ENCODE measurements at places on chromosomes 5 and 9.

GRCh38 chr5:110594866-110595265 lies 131.6 kb downstream of the TMEM232 start:
- no peak for DNase-seq

GRCh38 chr5:142178651-142179050 lies 70.1 kb downstream of the NDFIP1 start:
- DNase-seq = no peak

- DNase-seq = no peak
Observed at GRCh38 chr9:99387431-99387830, 165.3 kb downstream of the SEC61B start.

DNA sequence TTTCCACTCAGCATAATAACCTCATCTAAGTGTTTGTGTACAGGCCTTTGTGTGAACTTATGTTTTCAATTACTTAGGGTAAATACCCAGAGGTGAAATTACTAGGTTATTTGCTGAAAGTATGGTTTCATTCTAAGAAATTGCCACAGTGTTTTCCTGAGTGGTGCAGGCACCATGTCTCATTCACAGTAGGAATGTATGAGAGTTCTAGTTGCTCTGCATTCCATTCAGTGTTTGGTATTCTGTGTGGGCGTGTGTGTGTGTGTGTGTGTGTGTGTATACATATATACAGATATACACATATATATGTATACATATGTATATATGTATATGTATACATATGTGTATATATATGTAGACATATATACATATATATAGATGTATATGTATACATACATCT lies 8.8 kb upstream of the SVEP1 start:
- DNase-seq = no peak

GRCh38 chr5:133381041-133381440 lies 231.3 kb downstream of the FSTL4 start:
- no peak for DNase-seq

- DNase-seq = no peak
Observed at GRCh38 chr9:70474413-70474812, 60.0 kb upstream of the KLF9 start.

GRCh38 chr5:77851176-77852067 lies 75.3 kb upstream of the TBCA start:
- peak; percentile 3 for DNase-seq

GRCh38 chr5:153796527-153796926 lies 242.2 kb downstream of the FAM114A2 start:
- no peak for DNase-seq

DNA sequence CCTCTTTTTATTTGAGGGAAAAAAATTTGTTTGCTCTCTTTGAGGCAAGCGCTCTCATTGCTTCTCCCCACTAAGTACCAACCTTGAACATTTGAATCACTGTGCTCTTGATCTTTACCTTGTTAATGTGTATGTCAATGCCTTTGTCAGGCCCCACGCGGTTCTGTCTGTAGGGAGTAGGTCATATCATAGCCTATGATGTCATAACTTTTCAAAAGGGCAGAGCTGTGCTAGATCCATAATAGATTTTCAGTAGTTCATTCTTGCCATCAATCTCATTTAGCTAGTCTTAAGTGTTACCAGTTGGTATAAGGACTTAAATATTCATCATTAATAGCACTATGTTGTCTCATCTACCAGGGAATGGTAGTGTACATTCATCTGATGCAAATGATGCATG lies 56.6 kb downstream of the MAST4 start:
- DNase-seq = no peak

DNA sequence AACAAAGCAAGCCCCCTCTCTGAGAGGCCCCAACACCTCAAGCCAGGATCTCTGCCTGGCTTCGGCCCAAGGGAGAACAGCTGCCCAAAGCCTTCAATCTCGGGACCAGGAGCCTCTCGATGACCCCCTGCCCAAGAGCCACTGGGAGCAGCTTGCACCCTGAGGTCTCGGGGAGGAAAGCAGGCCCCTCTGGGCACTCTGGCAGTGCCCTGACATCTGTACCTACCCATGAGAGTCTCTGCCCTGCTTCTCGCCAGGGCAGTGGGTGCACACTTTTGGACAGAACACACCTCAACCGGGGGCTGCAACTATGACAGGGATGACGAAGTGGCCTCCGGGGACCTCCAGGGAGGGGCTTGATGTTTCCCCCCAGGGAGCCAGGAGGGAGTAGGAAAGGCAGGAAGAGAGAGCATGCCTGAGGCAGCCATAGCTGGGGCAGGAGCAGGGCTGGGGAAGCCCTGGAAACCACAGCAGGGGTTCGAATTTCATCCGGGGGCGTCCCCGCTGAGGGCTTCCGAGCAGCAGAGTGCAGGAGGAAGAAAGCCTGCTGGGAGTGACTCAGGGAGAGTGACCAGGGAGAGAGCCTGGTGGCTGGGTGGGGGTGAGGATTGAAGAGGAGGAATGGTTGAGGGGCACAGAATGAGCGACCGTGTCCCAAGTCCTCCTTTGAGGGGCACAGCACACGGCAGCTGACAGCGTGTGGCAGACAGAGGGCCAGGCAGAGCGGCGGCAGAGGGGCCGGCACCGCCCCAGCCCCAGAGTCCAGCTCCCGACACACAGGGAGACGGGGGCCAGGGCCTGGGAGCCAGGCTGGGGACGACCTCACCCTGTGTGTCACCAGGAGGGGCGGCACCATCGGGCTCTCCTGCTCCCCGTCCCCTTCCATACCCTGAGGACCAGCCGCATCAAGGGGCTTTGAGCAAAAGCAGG lies 1.8 kb downstream of the LPCAT1 start:
- DNase-seq = no peak

DNA sequence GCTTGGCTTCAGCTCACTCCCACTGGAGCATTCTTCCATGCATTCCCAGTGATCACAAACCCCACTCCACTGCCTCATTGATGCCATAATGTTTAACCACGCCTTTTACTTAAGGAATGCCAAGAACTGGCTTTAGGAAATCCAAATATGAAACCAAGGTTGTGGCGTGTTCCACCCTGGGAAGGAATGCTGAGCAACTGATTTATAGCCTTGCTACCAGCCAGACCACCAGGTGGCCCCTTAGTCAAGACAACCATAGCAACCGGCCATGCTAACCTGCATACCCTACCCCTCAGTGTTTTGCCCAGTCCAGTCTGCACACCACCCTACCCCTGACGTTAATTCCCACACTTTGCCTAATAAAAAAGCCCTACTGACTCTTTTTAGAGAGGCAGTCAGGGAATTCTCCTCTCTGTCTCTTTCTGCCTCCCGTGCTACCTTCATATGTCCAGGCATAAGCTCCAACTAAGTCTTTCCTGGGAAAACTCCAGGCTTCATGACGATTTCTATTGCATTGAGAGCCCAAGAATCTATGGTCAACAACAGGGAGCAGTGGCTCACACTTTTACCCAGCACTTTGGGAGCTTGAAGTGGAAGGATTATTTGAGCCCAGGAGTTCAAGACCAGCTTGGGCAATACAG lies 27.0 kb upstream of the PRRC2B start:
- no peak for DNase-seq

DNA sequence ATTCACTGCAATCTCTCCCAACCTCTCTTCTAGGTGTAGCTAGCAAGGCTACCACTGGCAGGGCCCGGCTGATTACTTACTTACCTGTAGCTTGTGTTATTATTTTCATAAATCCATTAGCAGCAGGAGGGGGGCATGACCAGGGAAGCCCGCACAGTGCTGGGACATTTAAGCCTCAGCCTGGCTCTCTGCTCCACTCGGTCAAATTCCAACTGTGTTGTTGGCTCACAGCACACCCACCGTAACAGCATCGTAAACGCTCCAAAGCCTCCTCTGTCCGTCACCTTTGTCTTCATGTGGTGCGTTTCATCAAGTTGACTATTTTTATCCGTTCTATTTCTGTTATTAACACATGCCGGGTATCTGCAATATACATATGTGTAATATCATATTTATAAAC lies 264.7 kb downstream of the NSG2 start:
- no peak for DNase-seq

DNA sequence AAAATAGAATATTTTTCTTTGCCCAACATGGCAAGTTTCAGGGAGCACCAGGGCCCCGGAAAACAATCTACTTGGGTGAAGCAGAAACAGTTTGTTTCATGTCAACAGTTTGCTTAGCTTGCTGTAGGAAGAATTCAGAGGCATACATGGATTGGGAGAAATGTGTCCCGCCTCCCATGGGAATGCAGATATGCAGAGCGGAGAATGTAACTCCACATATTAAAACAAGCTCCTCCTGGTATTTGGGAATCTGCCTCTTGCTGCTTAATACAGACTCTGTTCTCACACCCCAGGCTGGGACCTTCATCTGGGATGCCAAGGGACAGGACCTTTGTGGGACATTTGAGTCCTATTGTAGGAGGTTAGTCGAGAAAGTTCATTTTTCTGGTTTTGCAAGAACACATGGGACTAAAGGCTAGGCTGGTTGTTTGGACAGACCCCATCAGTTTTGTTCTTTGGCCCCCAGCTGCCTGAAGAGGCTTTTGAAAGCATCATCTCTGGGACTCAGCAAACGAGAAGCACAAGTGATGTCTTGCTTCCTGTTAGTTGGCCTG lies 220.5 kb upstream of the ADRA1B start:
- DNase-seq = no peak

DNA sequence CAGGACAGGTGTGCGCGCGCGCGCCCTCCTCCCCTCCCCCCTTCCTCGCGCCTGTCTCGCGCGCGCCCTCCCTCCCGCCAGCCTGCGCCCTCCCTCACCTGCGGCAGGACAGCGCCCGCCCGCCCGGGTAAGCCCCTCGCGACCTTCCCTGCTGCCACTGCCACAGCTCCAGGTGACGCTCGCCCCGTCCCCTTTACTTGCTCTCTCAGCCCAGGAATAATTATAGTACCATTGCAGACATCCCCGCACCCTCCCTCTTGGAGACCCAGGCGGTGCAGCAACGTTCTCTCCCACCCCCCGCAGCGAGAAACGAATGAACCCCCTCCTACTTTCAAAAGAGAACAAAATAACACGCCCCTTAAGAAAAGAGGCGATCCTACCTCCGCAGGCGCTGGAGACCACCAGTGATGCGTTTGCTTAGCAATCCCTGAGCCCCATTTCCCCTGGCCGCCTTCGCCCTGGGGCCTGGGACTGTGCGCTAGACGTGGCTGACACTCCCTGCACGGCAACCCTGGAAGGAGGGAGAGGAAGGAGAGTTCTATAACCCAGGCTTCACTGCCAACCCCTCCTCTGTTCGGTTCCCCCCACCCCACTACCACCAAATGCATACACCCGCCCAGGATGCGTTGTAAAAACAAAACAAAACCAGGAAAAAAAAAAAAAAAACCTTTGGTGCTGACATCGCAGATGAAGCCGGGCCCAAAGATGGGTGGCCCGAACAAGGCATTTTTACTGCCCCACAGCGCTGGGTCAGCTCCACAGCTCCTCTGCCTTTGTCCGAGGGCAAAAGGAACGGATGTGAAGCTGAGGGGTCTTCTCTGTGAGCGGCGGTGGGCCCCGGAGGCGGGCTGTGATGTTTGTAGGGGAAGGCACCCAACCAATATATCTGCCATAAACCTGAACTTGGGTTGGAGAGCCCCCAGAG lies 5.6 kb upstream of the PURA start:
- peak; percentile 20 for DNase-seq

- no peak for DNase-seq
Observed at GRCh38 chr9:15377625-15378540, 44.8 kb upstream of the SNAPC3 start.

DNA sequence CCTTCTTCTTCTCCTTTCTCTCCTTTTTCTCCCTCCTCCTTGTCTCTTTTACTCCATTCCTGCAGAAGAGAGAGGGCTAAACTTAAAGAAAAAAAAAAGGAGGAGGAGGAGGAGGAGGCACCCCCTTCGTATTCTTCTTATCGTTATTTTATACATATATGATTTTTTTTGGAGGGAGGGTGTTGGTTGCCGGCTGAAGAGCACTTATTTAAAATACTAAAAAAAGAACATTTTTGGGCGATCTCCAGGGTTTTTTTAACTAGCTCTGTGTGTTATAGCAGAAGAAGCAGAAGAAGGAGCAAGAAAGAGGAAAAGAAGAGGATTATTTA lies 381 bp downstream of the NR2F1 start:
- DNase-seq = peak; percentile 50

- no peak for DNase-seq
Observed at GRCh38 chr5:28580616-28581015, 1542.2 kb upstream of the CDH9 start.

DNA sequence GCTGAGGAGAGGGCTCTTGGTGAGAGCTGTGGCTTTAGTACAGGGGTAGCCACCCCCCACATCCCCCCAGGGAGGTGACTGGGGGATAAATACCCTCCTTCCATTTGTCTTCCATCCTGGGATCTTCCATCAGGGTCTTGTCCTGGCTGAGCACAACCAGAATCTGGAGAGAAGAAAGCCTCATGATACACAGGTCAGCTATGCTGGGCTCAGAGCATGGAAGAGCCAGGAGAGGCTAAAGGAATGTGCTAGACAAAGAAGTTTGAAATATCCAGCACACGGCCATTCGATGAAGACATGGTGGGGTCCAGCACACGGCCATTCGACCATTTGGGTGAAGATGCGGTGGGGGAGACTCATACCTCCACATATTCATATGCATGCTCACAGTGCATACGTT lies 30.0 kb downstream of the ROPN1L start:
- no peak for DNase-seq

GRCh38 chr9:101427957-101428655 lies 7.5 kb downstream of the ALDOB start:
- no peak for DNase-seq

GRCh38 chr9:4306777-4307121 lies 6.9 kb upstream of the GLIS3 start:
- no peak for DNase-seq

GRCh38 chr5:179609834-179610108 lies 13.7 kb downstream of the HNRNPH1 start:
- DNase-seq = no peak

DNA sequence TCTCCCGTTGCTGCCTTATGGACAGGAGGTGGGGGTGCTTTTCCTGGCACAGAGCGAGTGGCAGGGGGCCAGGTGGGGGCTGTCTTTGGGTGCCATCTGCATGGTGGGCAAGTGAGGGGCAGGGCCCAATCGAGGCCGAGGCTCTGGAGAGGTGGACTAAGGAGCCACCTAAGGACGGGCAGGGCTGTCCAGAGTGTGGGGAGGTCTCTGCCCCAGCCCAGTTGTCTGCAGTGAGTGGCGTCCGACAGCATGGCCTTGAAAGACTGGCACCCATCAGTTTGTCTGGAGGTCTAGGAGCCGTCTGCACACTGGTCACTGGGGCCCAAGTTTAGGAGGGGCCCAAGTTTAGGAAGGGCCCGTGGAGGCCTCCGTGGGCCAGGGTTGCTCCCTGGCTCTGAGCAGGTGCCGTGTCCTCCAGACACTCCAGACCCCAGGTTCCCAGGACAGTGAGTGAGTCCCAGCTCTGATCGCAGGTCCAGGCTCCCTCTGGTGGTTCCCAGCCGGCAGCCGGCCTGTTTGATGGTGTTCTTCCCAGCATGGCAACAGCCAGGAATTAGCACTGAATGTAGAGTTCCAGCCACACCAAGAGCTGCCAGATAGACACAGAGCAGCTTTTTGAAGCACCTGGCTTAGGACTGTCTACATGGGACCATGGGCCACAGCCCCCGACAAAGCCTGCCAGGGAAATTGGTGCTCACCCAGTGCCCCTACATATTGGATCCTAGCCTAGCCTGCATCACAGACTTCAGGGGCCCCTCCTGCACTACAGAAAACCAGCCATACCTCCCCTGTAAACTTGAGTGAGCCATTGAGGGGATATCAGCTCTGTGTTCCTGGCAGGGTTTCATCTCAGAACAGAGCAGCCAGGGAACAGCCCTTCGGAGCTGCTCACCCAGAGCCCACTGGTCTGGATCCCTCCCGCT lies 120.9 kb downstream of the WNK2 start:
- DNase-seq = no peak
